ENCODE measurements at places on chromosomes 12 and 14.

DNA sequence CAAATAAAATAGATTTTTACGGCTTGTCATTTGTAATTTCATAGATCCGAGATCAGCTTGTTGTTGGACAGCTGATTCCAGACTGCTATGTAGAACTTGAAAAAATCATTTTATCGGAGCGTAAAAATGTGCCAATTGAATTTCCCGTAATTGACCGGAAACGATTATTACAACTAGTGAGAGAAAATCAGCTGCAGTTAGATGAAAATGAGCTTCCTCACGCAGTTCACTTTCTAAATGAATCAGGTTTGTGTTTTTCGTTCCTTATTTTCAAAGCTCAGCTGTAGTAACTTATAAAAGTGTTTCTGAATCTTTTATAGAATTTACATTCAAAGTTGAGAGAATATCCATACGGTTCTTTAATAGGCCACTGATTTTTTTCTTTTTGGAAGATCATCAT lies 89.1 kb downstream of the LRRK2 start:
- DNase-seq, result no peak

DNA sequence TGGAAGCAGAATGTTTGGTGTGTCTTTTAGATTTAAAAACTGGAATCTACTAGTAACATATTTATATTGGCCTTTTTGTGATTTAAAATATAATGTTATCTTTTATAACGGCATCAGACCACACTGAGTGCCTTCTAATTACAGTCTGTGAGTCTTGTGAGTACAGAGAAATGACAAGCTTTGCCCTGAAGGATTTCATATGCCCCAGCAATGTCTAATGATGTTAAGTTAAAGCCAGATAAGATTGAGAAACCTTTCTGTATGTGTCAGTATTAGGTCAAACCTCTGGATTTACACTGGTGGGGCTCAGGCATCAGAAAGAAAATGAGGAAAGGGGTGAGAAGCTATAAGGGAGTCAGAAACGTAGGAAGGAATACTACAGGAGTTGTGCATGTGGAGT lies 25.2 kb downstream of the PLEKHA5 start:
- no peak for DNase-seq

DNA sequence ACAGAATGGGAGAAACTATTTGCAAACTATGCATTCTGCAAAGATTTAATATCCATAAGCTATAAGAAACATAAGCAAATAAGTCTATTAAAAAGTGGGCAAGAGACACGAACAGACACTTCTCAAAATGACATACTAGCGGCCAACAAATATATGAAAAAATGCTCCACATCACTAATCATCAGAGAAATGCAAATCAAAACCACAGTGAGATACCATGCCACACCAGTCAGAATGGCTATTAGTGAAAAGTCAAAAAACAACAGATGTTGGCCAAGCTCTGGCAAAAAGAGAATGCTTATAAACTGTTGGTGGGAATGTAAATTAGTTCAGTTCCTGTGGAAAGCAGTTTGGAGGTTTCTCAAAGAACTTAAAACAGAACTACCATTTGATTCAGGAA lies 121.3 kb downstream of the KCNMB4 start:
- no peak for DNase-seq

GRCh38 chr12:40584763-40585162 lies 107.5 kb upstream of the CNTN1 start:
- no peak for DNase-seq

DNA sequence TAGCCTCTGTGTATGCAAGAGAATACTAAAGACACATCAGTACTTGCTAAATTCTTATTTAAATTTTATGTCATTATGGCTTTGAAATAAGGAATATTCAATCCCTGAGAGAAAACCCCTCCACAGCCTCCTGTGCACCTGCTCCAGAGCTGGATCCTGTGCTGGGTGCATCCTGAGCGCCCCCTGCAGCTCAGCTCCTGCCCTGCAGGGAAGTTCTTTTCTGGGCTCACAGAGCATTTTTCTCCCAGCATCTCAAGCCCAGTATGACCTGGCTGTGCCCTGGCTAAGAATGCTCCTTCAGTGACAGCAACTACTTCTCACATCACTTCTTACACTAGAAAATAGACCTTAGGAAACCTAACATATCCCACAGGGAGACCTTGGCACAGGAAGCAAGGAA lies 1211.7 kb downstream of the TMEM121 start:
- DNase-seq, result no peak

GRCh38 chr14:68405961-68406360 lies 386.9 kb downstream of the ZFP36L1 start:
- DNase-seq, result no peak

GRCh38 chr14:102194856-102195255 lies 55.2 kb downstream of the WDR20 start:
- DNase-seq, result no peak

All from stimulated activated CD4-positive, alpha-beta T cell treated with anti-CD3 and anti-CD28 coated beads, TNF-alpha, amount 100 ng/mL, for 4 hours (primary cell).